Activated T-cell treated with anti-CD3 and anti-CD28 coated beads, Interleukin-2, amount 50 U/mL, for 72 hours (primary cell): ENCODE measurements at places on chromosomes 16 and 17.

DNA sequence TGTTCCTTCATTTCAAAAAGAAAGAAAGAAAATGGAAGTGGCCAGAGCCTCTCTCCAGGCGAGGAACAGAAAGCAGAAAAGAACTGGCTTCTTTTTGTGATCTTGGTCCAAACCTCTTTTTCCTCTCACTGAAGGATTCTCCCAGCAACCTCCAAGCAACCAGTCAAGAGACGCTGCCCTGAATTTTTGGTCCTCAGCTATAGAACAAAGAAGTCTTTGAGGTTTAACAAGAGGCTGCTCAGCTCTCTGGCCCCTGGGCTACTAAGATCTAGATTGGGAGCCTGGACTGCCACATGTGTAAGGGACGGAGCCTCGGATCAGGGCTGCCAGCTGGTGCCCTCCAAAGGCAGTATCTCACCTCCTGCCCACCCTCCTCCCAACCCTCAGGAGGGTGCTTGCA, 62.6 kb downstream of the AXIN2 start:
- DNase-seq: no peak

DNA sequence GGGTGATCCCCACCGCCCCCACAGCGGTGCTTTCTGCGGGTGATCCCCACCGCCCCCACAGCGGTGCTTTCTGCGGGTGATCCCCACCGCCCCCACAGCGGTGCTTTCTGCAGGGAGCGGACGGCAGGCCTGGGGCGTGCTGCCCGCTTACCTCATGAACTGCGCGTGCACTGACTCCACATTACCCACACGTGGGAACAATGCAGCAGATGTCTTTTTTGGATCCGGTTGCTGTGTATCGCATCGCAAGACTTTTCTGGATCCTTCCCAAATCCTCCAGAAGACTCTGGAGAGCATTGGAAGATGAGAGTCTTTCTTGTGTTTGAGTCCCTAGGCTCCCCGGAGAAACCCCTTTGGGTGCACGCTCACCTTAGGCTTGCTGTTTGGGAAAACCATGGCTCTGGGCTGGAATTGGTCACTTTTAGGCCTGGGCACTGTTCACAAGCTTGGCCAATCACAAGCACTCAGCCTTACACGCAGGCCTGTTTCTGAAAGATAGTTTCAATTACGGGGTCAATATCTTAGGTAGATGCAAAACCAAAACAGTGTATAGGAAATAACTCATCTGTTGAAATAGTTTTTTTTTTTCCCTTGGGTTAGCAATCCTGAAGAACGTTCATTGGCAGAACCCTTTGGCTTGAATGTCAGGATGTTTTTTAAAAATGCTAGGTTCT, 201.8 kb downstream of the RPTOR start:
- DNase-seq: no peak

- DNase-seq: no peak
Observed at GRCh38 chr16:31148896-31149295, 970 bp downstream of the PRSS36 start.

GRCh38 chr17:48549914-48550501, 5.1 kb upstream of the HOXB2 start:
- no peak for DNase-seq

GRCh38 chr17:2964831-2965230, 98.6 kb downstream of the OR1D5 start:
- DNase-seq: no peak

DNA sequence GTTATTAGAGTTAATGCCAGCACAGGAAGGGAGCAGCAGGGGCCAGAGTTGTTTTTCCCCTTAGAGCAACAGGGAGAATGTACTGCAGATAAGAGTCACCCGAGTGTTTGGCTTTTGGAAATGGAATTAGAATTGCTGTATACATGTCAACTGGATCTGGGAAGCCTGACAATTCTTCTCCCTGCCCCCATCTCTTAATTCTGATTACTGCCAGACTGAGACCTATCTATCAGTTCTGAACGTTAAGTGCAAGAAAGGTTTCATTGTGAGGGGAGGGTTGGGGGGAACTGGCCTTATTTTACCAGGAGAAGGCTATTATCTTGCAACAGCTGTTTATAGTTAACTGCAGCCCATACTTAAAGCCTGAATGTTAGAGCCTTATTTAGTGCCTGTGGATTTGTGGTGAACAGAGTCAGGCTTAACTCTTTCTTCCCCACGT, 424.5 kb upstream of the CDH11 start:
- DNase-seq: no peak

GRCh38 chr17:37650419-37651003, 7.3 kb upstream of the DDX52 start:
- peak; percentile 13 for DNase-seq

GRCh38 chr16:637081-638018, 1.2 kb upstream of the METTL26 start:
- peak; percentile 87 for DNase-seq

DNA sequence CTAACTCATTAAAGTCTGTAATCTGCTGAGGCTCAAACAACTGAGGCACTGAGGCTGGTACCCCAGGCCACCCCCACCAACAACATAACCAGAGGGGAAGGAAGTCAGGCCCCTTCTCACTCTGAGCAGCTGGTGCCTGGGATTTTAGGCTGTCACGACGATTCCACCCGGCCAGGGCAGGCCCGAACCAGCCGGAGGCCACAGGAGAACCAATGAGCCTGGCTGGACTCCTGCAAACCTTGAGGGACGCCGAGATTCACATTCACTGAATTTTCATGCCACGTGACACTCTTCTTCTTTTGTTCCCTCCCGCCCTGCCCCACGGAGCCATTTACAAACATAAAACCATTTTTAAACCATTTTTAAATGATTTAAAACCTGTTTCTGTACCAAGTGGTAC, 48.1 kb downstream of the RPH3AL start:
- no peak for DNase-seq

DNA sequence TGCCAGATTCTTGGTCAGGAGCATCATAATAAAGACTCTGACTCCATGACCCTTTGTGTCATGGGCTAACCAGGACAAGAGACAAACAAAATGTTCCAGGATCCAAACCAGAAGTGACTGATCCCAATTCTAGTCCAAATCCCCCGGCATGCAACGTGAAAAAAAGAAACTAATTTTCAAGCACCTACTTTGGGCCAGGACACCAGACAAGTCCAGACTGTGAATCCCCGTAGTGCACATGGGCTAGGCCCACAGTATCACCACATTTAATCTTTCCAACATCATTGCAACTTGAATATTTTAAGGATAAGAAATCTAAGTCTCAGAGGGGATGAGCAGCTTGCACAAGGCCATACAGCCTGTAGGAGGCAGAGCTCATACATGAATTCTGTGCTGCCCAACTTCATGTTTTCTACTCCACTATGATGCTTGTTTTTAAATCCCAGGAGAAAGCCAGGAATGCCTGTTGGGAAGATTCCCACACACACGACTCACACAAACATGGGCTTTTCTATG, 365.7 kb downstream of the NPIPA8 start:
- no peak for DNase-seq

DNA sequence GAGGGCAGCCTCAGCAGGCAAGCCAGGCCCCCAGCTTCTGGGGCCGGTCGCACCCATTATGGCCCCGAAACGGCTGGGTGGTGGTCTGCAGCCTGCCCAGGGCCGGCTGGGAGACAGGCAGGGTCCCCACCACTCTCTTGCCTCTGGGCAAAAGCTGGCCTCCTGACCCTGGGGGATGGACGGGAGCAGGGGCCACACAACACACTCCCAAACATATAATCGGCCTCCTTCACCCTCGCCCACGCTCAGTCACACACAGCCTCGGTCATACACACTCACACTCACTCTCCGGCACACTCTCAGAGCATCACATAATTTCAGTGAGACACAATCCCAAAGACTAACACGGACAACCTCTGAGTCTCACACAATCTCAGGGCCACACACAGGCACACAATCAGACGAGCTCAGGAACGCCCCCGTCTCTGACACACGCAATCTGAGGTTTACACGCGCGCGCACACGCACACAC, 589 bp downstream of the PEMT start:
- no peak for DNase-seq
